ENCODE measurements at places on chromosomes 1 and 21. TPM values are rescaled to one million over a fixed set of nuclear protein-coding genes. Genes with fewer than 3 reads are reported as not detected.

The HCRTR1 gene
- not detected for total RNA-seq

The OR2L13 gene
- not detected for total RNA-seq

The KRTAP12-2 gene
- total RNA-seq: not detected

The AUNIP gene
- total RNA-seq: 7.8 TPM

The DPT gene
- not detected for total RNA-seq

The BSND gene
- not detected for total RNA-seq

The OR2W3 gene
- total RNA-seq: not detected

The IVL gene
- 0.10 TPM for total RNA-seq

The CAPN8 gene
- 1.6 TPM for total RNA-seq

The CDC20 gene
- 191 TPM for total RNA-seq

The SLC6A17 gene
- total RNA-seq: 4.1 TPM

The COL11A1 gene
- total RNA-seq: 1.6 TPM

The CRP gene
- total RNA-seq: not detected
